AG08395 (cell line): ENCODE measurements at places on chromosomes 3 and 15.

DNA sequence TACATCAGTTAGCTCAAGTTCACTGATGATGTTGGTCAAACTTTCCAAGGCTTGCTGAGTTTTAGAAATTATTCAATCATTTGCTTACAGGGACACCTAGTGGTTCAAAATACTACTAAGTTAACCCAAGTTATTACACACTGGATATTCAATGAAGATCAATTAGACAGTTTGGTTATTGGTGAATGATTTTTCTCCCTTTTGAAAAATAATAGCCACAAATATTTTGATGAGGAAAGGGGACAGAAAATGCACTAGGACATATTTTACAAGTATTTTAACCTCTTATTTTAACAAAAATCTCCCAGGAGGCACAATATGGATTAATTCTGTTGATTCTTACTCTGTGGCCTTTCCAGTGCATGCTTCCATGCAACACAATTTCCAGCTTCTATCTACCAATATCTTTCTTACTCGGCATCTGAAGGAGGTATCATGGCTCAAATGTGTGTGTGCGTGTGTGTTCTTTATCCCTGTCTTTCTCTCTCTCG lies 20.1 kb upstream of the GOLGA6L2 start:
- DNase-seq, result peak; percentile 42

GRCh38 chr15:44535523-44536301 lies 1.2 kb upstream of the EIF3J start:
- no peak for DNase-seq

GRCh38 chr3:112143251-112143650 lies 10.2 kb upstream of the GCSAM start:
- DNase-seq, result no peak

DNA sequence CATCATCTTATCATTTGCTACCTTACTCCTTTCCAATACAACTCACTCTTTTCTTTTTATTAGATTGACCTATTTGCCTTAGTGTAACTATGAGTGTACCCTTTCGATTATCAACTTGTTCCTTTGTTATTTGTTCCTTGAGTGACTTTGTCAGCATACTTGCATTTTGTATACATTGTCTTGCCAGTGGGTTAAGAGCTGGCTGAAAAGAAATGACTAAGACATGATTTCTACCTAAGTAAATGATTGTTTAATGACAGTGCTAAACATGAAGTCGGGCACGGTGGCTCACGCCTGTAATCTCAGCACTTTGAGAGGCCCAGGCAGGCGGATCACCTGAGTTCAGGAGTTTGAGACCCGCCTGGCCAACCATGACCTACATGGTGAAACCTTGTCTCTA lies 1042.3 kb downstream of the TBL1XR1 start:
- no peak for DNase-seq

DNA sequence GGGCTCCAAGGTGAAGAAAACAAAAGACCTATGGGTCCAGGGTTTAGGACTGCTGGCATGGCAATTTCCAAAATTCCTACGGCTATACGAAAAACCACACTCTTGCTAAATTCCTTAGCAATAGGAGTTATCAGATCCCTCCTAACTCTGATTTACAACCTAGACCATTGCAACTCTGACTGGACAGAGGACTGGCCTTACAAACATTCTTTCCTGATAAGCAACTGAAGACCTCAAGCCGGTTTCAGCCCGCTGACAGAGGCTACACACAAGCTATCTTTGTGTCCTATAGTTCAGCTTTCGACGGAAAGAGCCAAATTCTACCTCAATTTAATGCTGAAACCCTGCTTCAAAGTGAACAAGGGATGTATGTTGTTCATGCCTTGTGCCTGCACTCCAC lies 38.3 kb upstream of the AGBL1 start:
- no peak for DNase-seq

DNA sequence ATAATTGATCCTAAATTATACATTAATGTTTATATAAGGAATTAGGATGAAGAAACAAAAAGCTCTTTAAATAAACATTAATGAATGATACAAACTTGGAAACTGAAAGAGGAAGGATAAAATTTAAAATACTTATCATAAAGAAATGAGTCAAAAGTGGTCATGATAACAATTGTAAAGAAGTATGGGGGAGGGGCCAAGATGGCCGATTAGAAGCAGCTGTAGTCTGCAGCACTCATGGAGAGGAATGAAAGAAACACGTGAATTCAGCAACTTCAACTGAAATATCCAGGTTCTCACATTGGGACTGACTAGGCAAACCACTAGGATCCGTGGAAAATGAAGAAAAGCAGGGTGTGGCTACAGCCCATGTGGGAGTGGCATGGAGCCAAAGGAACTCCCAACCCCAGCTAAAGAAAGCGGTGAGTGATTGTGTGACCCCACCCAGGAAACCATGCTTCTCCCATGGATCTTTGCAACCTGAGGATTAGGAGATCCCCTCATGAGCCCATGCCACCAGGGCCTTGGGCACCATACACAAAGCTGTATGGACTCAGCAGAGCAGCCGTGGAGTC lies 13.1 kb upstream of the CP start:
- DNase-seq, result no peak

DNA sequence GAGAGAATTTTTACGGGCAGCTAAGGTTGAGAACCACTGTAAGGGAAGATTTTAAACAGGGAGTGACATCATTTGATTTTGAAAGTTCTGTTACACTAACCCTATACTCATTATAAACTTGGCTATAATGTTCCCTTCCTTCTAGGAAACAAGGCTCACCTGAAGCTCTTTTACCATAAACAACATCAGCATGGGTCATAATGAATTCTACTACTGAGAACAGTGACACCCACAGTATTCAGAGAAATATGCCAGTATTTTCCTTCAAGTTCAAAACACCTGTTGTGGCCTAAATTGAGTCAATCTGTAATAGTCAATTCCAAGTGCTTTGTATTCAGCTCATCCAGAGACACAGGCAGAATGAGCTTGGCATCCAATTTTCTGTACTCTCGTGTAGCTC lies 175.3 kb upstream of the STT3B start:
- DNase-seq, result no peak

DNA sequence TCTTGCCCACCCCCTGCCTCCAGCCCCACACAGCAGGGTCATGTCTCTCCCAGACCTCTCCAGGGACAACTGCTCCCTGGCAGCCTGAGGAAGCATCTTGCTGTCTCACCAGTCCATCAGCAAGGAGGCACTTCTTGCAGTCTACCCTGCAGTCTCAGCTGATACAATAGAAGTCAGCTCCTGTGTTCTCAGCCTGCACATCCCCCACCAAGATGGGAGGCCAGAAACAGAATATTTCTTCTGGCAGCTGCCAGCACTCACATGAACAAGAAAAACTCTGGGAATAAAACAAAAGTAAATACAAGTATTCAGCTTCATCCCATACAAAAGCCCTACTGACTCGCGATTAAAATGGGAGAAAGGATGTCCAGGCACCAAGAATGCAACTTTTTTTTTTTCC lies 457.4 kb upstream of the PROK2 start:
- DNase-seq, result no peak

- DNase-seq, result peak; percentile 66
Measured at GRCh38 chr15:38894243-38894948, 329.8 kb upstream of the RASGRP1 start.

DNA sequence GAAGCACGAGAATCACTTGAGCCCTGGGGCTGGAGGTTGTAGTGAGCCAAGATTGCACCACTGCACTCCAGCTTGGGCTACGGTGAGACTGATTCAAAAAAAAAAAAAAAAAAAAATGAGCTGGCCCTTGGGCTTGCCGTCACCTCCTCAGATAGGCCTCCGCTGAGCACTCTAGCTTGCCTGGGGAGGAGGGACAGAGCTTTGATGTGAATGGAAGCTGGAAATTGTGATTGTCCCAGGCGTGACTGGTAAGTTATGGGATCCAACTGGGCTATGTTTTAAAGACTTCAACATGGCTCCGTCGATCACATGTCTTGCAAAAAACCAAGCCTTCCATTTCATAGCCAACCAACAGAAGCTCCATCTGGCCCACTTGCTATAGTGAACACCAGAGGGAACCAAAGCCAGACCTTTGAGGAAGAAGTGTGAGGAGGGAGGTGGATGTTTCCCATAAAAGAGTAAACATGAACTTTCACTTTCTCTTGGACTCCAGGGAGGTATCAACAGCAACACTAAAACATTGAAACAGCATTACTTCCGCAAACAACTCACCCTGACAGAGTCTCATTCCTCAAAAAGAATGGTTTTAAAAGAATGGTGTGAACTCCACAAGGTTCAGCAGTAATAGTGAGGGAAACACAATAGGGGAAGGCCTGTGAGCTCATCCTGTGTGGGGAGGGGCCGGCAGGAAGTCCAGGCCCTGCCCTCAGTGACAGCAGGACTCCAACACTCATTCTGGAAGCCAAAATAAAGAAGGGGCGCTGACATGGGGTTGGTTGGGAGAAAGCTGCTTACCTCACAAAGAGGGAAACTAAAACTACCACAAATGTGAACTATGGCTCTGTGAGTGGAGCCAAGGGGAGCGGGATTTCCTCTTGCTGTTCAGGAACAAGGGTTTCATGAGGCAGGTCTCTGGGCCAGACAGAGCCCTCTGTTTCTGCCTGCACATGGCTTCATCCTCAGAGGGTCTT lies 59.2 kb upstream of the IL12A start:
- peak; percentile 58 for DNase-seq

- DNase-seq, result no peak
Measured at GRCh38 chr3:30977592-30977991, 83.1 kb upstream of the GADL1 start.

- DNase-seq, result no peak
Measured at GRCh38 chr15:27662892-27663291, 436.2 kb downstream of the OCA2 start.

GRCh38 chr15:51536965-51537574 lies 85.5 kb downstream of the DMXL2 start:
- peak; percentile 42 for DNase-seq

- no peak for DNase-seq
Measured at GRCh38 chr3:158574646-158575045, 3.7 kb downstream of the MLF1 start.

GRCh38 chr3:105656651-105657504 lies 211.9 kb downstream of the CBLB start:
- no peak for DNase-seq

DNA sequence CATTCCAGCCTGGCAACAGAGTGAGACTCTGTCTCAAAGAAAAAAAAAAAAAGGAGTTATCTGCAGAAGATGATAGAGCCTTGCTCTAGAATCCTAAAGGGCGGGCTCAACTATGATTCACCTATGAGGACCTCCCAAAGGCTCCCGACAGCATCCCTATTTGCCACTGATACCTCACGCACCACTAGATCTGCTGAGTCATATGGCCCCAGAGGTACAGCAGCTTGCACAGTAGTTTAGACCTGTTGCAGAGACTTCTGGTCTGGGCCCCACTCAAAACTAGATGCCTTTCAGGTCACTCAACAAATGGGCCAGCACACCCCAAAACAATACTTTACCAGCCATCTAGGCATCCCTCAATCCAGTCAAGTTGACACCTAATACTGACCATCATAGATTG lies 38.1 kb upstream of the PTX3 start:
- DNase-seq, result no peak

DNA sequence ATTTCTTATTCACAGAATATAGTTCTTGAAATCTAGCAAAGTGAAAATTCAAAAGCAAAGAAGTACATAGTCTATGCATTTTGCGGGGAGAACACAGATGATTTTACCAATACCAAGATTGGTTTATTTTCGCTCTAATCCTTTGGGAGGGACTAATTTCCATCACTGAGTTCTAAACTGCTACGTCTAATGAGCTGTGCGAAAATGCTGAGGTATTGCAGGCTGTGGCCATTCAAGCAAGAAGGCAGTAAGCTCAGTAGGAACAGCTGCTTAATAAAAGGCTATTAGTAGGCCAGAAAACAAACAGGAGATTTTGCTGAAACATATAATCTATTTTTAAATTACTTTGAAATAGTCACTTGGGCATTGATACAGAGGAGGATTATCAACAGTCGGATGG lies 379.0 kb downstream of the CNTN4 start:
- no peak for DNase-seq

DNA sequence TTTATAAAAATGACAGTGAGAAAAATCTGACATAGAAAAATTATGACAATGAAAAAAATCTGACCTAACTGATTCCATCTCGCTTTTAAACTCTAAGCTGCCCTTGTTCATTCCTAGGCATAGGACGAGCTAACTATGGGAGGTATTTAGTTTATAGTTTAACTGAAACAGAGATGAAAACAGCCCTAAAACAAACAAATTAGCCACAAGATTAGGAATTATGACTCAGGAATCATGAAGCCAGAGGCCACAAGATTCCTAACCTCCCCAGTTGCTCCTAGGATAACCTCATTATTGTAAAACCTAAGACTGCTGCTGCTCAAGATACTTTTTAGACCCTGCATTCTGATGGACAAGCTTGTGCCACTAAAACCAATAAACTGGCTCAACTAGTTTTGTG lies 122.7 kb upstream of the MNS1 start:
- no peak for DNase-seq

GRCh38 chr3:62203152-62203551 lies 170.2 kb downstream of the FEZF2 start:
- no peak for DNase-seq

DNA sequence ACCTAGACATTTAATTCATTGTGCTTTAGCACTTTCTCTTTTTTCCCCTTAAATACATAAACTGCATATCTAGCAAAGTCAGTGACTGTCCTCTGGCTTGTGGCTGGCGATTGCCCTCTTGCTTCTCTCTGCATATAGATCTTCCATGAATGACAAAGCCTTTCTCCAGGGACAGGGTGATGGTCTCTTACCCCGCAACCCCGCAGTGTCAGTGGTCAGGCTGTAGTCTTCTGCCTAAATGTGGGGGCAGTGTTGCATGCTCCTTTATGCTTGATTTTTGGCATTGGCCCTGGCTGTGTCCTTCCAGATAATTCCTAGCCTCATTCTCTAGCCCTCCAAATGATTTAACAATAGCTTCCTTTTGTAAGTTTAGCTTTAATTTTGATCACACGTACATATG lies 407.8 kb downstream of the GABRB3 start:
- no peak for DNase-seq
